Right ventricle myocardium superior (tissue), 1 donor: ENCODE measurements at places on chromosomes 2 and 18. TPM values are rescaled to one million over a fixed set of nuclear protein-coding genes. Genes with fewer than 3 reads are reported as not detected.

The RELCH gene
- 10.0 TPM for total RNA-seq

GRCh38 chr2:12068796-12069538 is 322.5 kb downstream of the LPIN1 start:
- DNase-seq = no peak

The PPM1B gene
- 54.8 TPM for total RNA-seq

GRCh38 chr18:2302012-2302411 is 269.3 kb downstream of the METTL4 start:
- DNase-seq = no peak

- DNase-seq = no peak
Observed at GRCh38 chr18:7147399-7147798, 29.8 kb upstream of the LAMA1 start.

- DNase-seq = no peak
Observed at GRCh38 chr2:45542013-45542412, 69.1 kb downstream of the SRBD1 start.

DNA sequence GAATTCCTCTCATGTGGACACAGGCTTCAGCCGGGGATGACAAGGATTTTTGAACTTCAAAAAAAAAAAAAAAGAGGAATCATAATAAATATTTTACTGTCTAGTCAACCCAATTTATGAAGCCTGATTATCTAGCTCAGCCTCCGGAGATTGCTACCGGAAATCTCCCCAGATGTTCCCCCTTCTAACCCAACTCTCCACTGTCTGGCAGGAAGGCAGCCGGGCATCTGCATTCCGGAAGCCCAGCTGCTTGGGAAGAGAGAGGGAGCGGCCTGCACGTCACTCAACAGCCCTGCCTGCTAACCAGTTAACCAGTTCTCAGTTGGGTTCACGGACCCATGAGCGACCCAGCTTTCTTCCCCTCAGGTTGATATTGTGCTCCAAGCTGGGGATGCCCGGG is 87.2 kb upstream of the POU3F3 start:
- no peak for DNase-seq

DNA sequence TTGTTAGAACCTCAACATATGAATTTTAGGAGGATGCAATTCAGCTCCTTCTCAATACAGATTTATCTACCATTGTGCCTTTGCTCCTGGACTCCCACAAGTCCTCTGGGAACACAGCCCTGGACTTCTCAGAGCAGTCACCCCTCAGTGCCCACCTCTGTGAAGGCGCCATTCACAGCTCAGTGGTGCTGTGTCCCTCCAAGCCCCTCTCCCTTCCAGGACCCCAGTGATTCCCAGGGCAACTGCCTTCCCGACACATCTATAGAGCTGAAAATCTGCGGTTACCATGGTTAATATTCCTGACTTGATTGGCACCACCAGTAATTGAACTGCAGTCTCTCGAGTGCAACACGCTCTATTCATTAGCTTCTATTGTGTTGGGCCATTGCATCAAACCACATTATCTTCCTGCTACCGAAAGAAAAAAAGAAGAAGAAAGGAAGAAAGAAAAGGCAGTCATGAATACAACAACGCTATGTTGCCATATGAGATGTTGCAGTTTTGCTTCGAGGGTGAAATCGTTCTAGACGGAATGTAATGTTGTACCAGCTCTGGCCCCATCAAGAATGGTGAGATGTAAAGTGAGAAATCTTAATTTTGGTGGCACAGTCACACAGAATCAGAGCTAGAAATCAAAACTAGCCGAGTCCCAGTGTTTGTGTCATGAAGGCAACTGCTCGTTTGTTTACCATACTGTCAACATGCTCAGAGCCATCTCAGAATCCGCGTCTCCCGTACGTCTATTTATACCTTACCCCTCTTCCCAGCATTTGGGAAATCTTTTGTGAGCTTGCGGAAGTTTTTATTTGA is 524.0 kb upstream of the ID2 start:
- DNase-seq = no peak

DNA sequence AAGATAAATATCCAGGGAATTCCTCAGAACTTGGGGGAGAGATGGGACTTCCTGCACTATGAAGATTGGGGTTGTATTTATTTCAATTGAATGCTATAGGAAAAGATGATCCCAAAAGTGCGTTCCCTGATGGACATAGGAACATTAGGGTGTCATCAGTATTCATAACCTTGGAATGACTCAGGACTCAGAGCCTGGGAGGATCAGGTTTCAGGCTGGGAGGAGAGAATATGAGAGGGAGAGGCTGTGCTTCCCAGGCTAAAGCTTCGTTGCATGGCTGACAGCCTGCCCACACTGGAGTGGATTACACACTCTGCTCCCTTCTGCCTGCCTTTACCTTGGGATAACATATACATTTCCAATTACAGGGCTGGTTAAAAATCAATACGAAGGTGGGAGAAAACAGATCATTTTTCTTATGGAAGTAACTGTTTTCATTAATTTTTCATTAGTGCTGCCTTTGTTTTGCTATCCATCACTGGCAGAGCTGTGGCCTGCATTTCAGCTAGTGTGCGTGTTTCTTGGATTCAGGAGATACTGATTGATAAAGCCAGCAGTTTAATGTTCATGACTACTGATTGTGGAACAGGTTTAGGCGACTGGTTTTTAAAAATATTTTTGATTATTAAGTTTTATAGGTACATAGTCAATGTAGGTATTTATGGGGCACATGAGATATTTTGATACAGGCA is 118.7 kb downstream of the KCTD1 start:
- DNase-seq = no peak

GRCh38 chr18:54766634-54767033 is 61.6 kb upstream of the RAB27B start:
- no peak for DNase-seq

- no peak for DNase-seq
Observed at GRCh38 chr2:85459771-85460170, 41.3 kb downstream of the SH2D6 start.

DNA sequence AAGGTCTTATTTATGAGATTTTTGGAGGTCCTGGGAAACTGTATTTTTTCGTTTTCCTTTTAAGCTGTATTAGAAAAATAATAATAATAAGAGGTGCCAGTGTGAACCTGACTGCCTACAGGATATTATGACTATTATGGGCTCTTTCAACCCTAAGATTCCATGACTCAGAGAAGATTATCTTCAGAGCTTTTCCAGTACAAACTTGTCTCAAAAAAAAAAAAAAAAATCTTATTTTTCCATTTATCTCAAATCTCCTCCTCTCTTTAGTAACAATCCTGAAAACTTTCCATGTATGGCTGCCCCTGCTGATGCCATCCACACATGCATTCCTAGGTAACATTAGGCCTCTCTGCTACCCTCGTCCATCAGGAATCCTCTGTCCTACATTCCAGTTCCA is 36.7 kb upstream of the RPE start:
- DNase-seq = no peak

- no peak for DNase-seq
Observed at GRCh38 chr2:117674172-117674571, 140.3 kb upstream of the DDX18 start.

- no peak for DNase-seq
Observed at GRCh38 chr2:48722391-48722790, 33.1 kb downstream of the LHCGR start.

DNA sequence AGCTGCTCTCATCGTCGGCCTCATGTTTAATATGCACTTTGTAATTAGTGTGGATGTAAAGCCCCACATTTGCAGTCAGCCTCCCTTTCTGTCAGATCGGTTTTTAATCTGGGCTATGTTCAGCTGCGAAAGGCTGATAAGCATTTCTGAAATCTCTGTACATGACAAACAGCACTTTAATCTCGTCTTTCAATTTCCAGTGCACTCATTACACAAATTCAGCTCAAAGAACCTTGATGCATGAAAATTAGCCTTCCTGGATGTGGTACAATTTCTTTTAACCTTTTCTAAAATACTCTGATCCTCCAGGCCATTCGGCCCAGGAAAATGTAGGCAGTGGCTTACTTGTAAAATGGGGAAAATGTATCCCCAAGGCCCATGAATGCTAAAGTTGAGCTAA is 265.1 kb downstream of the RND3 start:
- no peak for DNase-seq

DNA sequence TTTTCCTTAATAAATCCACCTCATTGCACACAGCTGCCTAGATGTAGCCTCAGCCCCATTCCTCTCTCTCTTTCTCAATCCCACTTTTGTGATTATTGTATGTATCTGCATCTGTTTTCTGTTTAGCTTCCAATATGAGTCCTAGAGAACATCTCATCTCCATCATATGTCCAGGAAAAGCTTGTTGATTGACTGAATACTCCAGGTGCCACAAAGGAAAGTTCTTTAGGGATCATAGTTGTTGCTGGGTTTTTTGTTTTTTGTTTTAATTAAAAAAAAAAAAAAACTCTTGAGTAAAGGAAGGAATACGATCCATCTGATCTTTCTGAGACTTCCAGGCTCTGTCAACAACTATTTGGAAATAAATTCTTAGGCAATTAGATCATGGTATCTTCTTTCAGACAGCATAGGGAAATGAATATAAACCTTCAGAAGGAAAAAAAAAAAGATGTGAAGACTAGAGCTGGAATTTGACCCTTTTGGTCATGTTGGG is 42.5 kb downstream of the KIAA2012 start:
- no peak for DNase-seq

The SCYGR8 gene
- total RNA-seq = not detected

GRCh38 chr2:156890529-156891148 is 366.9 kb upstream of the GALNT5 start:
- DNase-seq = no peak

DNA sequence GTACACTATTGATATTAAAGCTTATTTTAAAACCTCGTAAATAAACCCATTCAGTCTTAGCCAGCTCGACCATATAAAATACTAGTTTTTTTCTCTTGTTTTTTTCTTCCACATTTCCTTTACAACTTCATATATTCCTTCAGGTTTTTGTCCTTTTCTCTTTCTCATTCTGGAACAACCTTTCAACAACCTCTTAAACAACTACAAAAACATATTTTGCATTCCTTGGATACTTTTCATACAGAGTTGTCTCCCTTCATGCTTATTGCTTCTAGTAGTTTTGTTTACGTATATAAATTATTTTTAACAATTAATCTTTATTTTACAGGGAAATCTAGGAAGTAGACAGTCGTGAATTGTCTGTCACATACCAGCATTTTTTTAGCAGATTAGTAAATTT is 41.2 kb downstream of the COMMD1 start:
- no peak for DNase-seq

DNA sequence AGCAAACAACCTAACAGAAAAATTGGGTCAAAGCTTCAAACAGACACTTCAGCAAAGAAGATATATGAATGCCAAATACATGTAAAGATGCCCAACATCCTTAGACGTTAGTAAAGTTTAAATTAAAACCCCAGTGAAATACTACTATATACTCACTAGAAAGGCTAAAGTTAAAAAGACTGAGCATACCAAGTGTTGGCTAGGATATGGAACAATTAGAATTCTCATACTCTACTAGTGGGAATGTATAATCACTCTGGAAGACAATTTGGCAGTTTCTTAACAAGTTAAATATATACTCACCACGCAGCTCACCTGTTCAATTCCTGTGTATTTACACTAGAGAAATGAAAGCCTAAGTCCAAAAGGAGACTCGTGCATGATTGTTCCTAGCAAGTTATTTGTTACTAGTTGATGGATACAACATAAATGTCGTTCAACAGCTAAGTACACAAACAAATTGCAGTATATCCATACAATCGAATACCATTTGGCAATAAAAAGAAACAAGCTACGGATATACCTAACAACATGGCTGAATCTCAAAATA is 183.7 kb upstream of the ZFP36L2 start:
- no peak for DNase-seq

- no peak for DNase-seq
Observed at GRCh38 chr2:178825183-178825582, 18.0 kb upstream of the TTN start.

DNA sequence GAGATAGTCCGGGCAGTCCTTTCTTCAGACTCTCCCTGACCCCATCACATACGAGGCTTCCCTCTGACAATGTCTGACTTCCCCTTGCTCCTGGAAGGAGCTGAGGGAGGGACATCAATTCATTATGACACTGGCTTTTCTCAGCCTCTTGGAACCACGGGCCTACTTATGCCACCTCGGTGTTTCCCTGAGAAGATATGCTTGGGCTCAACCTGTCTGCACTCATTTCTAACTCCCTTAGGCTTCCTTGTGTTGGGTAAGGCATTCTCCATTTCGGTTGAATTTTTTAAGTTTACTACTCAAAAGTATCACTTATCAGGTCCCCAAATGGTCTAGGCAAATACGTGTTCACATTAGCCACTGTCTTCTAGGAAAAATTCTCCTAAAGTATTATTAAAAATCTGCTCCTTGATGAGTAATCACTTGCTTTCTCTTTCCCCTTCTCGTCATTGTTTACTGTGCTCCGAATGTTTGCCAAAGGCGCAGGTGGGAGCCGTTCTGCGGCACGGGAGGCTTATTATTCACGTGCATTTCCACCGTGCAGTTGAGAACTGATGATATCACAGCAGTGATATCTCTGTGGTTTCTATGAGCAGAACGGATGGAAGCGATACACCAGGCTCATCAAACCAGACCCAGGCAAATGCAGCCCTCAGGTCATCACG is 33.1 kb downstream of the ARL4C start:
- DNase-seq = no peak

GRCh38 chr18:26482569-26482968 is 65.8 kb downstream of the KCTD1 start:
- DNase-seq = no peak

The PSMA8 gene
- total RNA-seq = 0.48 TPM

The VWA3B gene
- 0.32 TPM for total RNA-seq

The RAB6C gene
- 0.22 TPM for total RNA-seq

GRCh38 chr18:47254341-47254939 is 3.0 kb upstream of the SKOR2 start:
- DNase-seq = peak; percentile 48

DNA sequence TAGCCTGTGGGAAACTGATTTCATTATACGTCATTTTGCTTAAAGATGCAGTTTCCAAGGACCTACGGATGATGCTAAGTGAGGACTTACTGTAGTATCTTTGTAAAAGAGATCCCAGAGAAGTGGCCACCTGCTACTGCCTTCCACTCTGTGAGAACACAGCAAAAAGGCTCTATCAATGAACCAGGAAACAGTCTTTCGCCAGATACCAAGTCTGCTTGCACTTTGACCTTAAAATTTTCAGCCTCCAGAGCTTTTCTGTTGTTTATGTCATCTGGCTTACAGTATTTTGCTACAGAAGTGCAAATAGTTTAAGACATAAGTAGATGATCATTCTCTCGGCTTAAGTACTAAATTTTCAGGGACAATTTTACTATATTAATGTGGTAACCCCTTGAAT is 847.9 kb upstream of the CHAC2 start:
- DNase-seq = no peak

DNA sequence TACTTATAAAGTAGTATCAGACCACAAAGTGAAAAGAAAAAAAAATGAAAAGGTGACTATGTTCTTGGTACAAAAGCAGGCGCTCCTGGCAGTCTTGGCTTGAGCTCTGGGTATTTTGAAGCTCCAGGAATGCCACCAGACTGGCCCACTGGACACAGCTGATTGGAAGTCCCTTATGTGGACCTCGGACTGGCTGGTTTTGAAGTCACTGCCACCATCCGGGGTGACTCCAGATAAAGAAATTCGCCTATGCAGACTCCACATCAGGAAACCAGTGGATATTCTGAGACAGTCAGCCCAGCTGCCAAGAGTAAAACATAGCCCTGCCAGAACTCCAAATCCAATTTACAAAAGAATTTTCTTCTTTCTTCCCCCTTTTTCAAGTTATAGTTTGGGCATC is 28.0 kb downstream of the ACKR3 start:
- DNase-seq = no peak

The NXPH2 gene
- total RNA-seq = not detected
